ENCODE measurements at places on chromosomes 7 and 10. TPM values are rescaled to one million over a fixed set of nuclear protein-coding genes. Genes with fewer than 3 reads are reported as not detected.

- H3K4me3 ChIP-seq, result no peak overlapping the region
- DNase-seq, result no peak
- no peaks in the 10 kb centered on the region for H3K36me3 ChIP-seq
- H3K27ac ChIP-seq, result no peak overlapping the region
Measured at GRCh38 chr7:68562323-68562899, 1035.9 kb upstream of the AUTS2 start.

DNA sequence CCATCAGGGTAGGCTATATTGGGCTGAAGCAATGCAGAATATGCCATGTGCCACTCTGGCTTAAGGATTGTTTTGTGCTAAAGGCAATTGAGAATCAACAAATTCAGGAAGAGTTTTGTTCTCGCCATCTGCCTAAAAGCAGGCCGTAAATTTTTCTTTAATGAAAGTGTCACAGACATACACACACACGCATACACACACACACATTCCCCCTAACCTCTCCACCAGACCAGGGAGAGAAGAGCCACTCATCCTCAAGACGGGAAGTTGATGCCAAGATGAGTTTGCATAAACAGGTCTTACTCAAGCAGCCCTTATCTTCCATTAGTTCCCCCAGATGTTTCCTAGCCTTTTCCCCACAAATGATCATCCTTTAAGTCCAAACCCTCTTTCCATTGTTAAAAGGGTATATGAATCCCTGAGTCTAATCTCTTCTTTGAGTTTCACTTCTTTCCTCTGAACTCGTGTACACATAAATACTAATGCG lies 59.6 kb upstream of the TRIM24 start:
- H3K4me3 ChIP-seq, result no peak overlapping the region
- no peaks in the 10 kb centered on the region for H3K36me3 ChIP-seq
- H3K27ac ChIP-seq, result no peak overlapping the region
- no peak for DNase-seq

- H3K27me3 ChIP-seq, result no peaks in the 10 kb centered on the region
- no peak overlapping the region for H3K4me3 ChIP-seq
- H3K4me1 ChIP-seq, result no peaks in the 10 kb centered on the region
- DNase-seq, result no peak
Measured at GRCh38 chr7:114354306-114354705, 60.3 kb upstream of the FOXP2 start.

- H3K27ac ChIP-seq, result no peak overlapping the region
- no peaks in the 10 kb centered on the region for H3K36me3 ChIP-seq
- H3K27me3 ChIP-seq, result no peaks in the 10 kb centered on the region
- no peak for DNase-seq
- H3K4me3 ChIP-seq, result no peak overlapping the region
Measured at GRCh38 chr7:4523873-4524272, 158.2 kb upstream of the FOXK1 start.

GRCh38 chr10:61992059-61992460 lies 90.6 kb downstream of the ARID5B start:
- peaks cover 8% of the 10 kb centered on the region for H3K4me1 ChIP-seq
- H3K27me3 ChIP-seq, result no peaks in the 10 kb centered on the region
- no peak for DNase-seq
- no peak overlapping the region for H3K4me3 ChIP-seq
- no peak overlapping the region for H3K27ac ChIP-seq
- H3K36me3 ChIP-seq, result no peaks in the 10 kb centered on the region

DNA sequence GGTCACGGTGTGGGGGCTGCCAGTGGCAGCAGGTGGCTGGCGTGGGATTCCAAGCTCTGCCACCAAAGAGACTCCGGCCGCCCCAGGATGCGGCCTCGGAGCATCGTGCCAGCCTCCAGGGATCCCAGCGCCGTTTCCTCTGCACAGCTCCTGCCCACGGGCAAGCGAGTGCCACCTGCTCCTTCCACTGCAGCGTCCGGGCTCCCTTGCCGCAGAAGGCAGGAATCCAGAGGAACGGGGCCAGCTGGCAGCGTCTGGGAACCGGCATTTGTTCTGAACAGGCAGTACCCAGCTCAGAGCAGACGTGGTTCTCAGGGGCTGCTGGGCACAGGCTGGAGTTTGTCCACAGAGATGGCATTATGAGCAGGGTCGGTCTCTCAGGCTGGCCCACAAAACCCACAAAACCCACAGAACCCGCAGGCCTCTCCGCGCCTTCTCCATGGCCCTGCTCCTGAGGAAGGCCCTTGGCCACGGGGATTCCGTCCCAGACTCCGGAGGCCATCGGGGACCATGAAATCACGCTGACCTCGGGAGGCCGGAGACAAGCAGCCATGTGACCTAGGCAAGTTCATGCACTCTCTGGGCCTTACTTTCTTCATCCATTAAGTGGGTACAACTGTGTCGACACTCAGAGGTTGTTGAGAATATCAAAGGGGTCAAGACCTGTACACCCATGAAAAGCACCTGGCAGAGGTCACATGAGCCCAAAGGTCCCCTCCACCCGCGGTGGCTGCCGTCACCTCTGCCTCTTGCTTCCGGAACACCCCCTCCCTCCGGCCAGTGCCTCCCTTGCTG lies 72.1 kb upstream of the TNRC18 start:
- no peaks in the 10 kb centered on the region for H3K27me3 ChIP-seq
- H3K36me3 ChIP-seq, result no peaks in the 10 kb centered on the region
- H3K4me1 ChIP-seq, result peaks cover 9% of the 10 kb centered on the region
- no peak overlapping the region for H3K27ac ChIP-seq
- DNase-seq, result no peak
- no peak overlapping the region for H3K4me3 ChIP-seq

CPA4 gene
- polyA plus RNA-seq, result 1.7 TPM

NPFFR1 gene
- polyA plus RNA-seq, result 0.04 TPM

GRCh38 chr7:119572132-119572531 lies 700.8 kb upstream of the KCND2 start:
- no peaks in the 10 kb centered on the region for H3K27me3 ChIP-seq
- DNase-seq, result no peak
- H3K36me3 ChIP-seq, result no peaks in the 10 kb centered on the region
- no peak overlapping the region for H3K27ac ChIP-seq
- no peaks in the 10 kb centered on the region for H3K4me1 ChIP-seq

- no peaks in the 10 kb centered on the region for H3K27me3 ChIP-seq
- H3K4me1 ChIP-seq, result no peaks in the 10 kb centered on the region
- H3K27ac ChIP-seq, result no peak overlapping the region
- H3K4me3 ChIP-seq, result no peak overlapping the region
- no peak for DNase-seq
Measured at GRCh38 chr7:154583454-154583853, 419.5 kb downstream of the PAXIP1 start.

CALML5 gene
- not detected for polyA plus RNA-seq

LRRD1 gene
- 0.23 TPM for polyA plus RNA-seq

GRCh38 chr10:44278837-44279324 lies 106.0 kb downstream of the CXCL12 start:
- no peak for DNase-seq
- no peak overlapping the region for H3K27ac ChIP-seq
- no peaks in the 10 kb centered on the region for H3K27me3 ChIP-seq
- H3K4me3 ChIP-seq, result no peak overlapping the region

SGCE gene
- 147 TPM for polyA plus RNA-seq

DNA sequence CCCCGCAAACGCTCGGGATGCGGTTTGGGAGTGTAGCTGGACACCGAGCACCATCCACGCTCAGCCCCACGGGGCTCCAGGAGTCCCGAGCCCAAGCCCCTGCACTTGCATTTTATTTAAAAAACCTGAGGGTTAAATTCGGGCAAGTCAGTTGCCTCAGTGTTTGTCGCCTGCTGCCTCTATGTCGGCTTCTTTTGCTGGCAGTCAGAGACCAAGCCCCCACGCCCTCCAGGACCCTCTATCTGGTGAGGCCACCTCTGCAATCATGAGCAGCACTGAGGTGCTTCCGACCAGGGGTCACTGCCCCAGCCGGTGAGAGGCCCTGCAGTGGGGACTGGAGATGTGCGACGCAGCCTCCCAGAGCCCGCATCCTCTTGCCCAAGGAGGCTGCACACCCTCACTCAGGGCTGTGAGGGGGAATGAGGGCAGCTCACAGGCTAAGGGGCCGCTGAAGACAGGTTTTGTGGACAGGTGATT lies 13.3 kb upstream of the ZNF273 start:
- H3K36me3 ChIP-seq, result no peaks in the 10 kb centered on the region
- no peaks in the 10 kb centered on the region for H3K27me3 ChIP-seq
- no peak overlapping the region for H3K27ac ChIP-seq
- no peak overlapping the region for H3K4me3 ChIP-seq
- peaks cover 11% of the 10 kb centered on the region for H3K4me1 ChIP-seq

GRCh38 chr10:61135276-61135721 lies 191.3 kb upstream of the RHOBTB1 start:
- H3K4me3 ChIP-seq, result no peak overlapping the region
- no peak for DNase-seq
- H3K27ac ChIP-seq, result no peak overlapping the region
- no peaks in the 10 kb centered on the region for H3K4me1 ChIP-seq
- H3K36me3 ChIP-seq, result no peaks in the 10 kb centered on the region

PRSS37 gene
- polyA plus RNA-seq, result not detected

DNA sequence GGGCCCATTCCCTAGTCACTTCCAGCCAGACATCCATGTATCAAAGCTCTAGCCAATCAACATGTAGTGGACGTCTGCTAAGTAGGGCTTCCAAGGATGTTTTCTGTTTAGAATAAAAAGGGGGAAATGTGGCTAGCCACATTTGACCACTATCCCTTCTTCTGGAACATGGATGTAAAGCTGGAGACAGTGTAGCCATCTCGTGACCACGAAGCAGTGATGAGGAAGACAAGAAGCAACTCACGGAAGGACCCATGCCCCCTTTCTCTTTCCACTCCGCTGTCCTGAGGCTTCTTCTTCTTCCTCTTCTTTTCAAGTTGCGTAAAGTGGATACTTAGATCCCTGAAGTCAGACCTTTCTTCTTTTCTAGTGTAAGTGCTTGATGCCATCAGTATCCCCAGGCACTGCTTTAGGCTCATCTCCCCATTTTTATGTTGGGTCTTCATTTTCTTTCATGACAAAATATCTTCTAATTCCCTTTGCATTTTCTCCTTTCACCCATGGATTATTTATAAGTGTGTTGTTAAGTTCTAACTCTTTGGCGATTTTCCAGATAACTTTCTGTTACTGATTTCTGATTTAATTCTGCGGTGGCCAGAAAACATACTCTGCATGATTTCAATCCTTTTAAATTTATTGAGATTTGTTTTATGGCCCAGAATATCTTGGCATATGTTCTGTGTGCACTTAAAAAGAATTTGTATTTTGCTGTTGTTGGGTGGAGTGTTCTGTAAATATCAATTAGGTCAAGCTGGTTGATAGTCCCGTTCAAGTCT lies 594.5 kb downstream of the SDK1 start:
- H3K27me3 ChIP-seq, result no peaks in the 10 kb centered on the region
- no peak overlapping the region for H3K4me3 ChIP-seq
- H3K36me3 ChIP-seq, result no peaks in the 10 kb centered on the region
- no peak for DNase-seq
- no peak overlapping the region for H3K27ac ChIP-seq

FGFBP3 gene
- 0.88 TPM for polyA plus RNA-seq

DNA sequence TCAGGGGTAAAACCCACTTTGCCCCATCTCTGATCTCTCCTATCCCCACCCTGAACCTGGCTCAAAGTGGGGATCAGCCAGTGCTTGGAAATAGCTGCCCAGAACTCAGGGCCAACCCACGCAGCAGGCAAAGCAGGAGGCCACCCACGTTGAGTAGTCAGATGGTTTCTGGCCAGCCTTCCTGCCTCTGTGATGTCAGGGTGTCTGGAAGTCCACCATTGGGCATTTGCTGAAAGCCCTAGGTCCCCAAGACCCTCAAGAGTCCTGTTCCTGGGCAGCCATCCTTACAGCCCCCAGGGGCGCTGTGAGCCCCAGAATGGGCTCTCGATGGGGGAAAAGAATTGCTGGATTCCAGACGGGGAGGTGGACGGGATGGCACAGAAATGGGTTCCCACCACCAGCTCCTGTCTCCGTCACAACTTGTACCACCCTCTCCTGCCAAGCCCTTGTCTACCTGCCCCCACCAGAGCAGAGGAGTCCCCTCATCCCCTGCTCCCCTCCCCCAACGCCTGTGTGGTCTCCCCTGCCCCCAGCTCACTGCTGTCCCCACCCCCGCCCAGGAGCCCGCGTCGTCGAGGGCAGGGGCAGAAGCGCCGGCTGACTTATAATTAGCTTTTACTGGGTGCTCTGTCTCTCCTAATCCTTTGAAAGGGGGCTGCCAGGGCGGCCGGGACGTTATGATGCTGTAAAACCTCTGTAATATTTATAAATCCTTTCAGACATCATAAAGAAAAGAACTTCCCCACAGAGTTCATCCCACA lies 3.9 kb downstream of the MYL10 start:
- no peak overlapping the region for H3K4me3 ChIP-seq
- no peak for DNase-seq
- H3K36me3 ChIP-seq, result no peaks in the 10 kb centered on the region
- H3K27ac ChIP-seq, result no peak overlapping the region

DNA sequence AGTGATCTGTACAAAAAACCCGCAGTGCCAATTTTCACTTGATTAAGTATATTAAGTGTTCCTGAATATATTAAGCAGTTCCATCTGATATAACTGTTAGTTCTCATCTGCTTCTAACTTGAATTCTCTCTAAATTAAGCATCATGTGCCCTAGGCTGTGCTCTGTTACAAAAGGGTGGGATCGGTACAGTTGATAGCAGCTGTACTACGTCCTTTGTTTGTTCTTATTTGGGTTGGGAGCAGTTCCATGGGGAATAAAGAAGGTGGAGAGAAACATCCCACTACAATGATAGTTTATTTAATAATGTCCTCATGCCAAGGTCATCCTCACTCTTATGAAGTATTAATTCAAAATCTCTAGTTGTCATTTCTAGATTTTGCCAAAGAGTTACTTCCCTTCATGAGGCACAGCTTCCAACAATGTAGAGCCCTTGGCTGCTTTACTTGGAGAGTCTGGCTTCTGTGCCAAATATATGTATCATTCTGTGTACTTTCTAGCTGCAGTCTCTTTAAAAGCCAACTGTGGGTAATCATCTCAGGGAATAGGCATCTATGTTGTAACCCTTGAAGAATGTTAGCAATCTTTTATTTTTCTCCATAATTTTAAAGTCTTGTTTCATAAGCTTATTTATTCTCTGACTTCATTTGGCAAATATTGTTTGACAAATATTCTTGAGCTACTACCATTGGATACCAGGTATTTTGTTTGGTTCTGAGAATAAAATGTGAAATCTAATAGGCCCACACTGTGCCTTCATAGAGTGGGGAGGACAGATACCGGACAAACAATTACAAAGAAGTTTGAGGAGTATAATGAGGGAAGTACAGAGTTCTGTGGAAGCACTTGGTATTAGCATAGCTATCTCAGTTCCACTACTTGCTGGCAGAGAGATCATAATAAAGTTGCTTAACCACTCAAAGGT lies 22.4 kb upstream of the AHR start:
- DNase-seq, result no peak
- H3K36me3 ChIP-seq, result no peaks in the 10 kb centered on the region
- H3K4me1 ChIP-seq, result no peaks in the 10 kb centered on the region
- H3K27ac ChIP-seq, result no peak overlapping the region

- H3K4me1 ChIP-seq, result no peaks in the 10 kb centered on the region
- H3K27me3 ChIP-seq, result no peaks in the 10 kb centered on the region
- H3K4me3 ChIP-seq, result no peak overlapping the region
Measured at GRCh38 chr7:69402696-69403095, 195.6 kb upstream of the AUTS2 start.

HOXA5 gene
- polyA plus RNA-seq, result 5.6 TPM

All from ovary (tissue), 10 donors.